Brain microvascular endothelial cell (primary cell): ENCODE measurements at places on chromosomes 16 and 17.

DNA sequence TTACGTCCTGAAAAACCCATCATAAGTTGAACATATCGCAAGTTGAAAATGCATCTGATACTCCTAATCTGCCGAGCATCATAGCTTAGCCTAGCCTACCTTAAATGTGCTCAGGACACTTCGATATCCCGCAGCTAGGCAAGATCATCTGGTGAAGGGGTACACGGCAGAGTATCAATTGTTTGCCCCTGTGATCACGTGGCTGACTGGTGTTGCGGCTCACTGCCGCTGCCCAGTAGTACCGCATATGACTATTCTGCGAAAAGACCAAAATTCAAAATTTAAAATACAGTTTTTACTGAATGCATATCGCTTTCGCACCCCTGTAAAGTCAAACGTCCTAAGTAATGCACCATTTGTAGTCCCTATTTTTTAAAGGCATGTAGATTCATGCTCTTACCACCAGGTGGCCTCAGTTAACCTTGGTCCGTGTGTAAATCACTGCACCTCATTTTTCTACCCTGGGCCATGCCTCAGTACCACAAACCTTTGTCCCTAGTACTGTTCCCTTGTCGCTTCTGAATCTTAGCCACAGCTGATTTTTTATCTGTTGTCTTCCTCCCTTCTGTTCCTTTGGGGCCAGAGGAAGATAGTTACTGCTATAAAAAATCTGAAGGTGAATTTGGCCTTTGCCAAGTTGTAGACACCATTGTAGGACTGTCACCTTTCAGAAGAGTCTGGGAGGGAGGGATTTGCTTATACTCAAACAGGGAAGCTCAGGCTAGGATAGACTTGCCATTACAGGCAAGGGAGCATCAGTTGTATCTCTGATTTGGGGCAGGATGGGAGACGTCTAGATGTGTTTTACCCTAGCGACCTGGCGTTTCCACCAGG, 34.4 kb downstream of the WWP2 start:
- DNase-seq = peak; percentile 47

GRCh38 chr16:85541980-85542900, 70.9 kb upstream of the GSE1 start:
- DNase-seq = no peak

- no peak for DNase-seq
Observed at GRCh38 chr17:42038221-42038973, 12.0 kb downstream of the C17orf113 start.

- no peak for DNase-seq
Observed at GRCh38 chr16:3475604-3476375, 19.5 kb downstream of the C16orf90 start.

DNA sequence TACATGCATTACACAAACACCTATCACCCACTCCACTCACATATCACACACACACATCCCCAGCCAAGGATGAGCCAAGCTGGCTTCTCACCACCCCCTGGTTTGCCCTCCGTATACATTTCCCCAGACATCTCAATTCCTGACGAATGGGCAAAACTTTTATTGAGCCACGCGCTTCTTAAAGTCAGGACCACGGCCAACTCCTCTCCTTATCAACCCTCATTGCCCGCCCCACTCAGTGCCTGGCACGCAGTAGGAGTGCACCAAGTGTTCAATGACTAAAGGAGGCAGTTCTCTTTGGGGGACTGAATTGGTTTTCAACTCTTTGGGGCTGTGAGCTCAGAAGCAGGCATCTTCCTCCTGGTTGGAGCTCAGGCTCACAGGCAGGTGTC, 22.5 kb upstream of the C16orf78 start:
- no peak for DNase-seq

- DNase-seq = no peak
Observed at GRCh38 chr17:44773140-44773539, 14.4 kb downstream of the ADAM11 start.

DNA sequence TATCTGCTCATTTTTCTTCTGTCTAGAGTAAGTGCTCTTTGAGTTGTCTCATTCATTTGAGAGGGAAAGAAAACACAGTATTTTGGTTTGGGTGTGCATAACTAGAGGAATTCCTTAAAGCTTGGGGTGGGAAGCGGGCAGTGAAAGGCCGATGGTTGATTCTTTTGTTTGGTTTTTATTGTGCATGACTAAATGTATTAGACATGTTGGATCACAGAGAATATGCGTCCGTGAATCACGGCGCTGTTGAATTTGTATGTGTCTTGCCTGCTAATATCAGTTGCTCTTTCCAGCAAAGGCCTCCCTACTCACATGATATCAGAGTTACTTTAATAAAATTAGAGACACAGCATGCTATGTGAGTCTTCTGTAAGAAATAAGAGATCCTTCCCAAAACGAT, 180.0 kb downstream of the CHD9NB start:
- DNase-seq = no peak

GRCh38 chr17:34579017-34579946, at the start of gene TMEM132E:
TSS of gene TMEM132E (plus strand) at chr17:34579582. CDS start at chr17:34581077, 1,495 bp downstream.
- no peak for DNase-seq
